Tibial nerve (tissue), 4 donors: ENCODE measurements at places on chromosomes 5 and 9.

- no peak for DNase-seq
Measured at GRCh38 chr5:136198453-136198852, 5.5 kb upstream of the SMIM32 start.

GRCh38 chr5:140243706-140244250, 59.1 kb downstream of the PFDN1 start:
- DNase-seq = no peak

- DNase-seq = no peak
Measured at GRCh38 chr5:133705331-133705730, 93.0 kb upstream of the FSTL4 start.

DNA sequence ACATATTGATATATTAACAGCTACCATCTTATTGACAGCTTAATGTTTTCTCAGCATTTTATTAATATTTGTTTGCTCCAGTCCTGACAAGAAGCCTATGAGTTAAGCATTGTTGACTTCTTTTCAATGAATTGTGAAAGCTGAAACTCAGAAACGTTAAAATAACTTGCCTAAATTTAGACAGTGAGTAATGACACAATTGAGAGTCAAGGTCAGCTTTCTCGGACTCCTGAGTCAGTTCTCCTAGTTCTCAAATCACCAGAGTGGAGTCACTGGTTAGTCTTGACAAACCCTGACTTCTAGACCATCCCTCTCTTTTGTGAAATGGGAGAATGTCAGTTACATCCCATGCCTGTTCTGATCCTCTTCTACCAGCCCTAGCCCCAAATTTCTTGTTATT, 222.7 kb upstream of the ACO1 start:
- no peak for DNase-seq

GRCh38 chr9:126704157-126704891, 90.6 kb downstream of the LMX1B start:
- no peak for DNase-seq

DNA sequence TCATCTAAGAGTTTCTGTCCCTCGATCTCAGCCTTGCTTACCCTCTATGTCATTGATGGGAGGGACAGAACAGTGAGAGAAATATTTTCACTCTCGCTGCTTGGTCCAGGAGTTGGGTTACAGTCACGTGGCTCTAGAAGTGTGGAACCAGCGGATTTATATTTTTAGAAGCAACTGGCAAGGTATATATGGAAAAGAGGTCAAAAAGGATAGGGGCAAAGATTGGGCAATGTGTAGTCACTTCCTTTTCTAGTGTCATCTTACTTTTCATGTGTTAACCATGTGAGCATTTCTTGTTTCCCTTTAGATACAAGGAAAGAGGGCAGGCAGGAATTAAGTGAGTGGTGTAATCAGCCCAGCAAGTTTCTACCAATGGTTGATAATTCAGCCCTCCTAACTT, 111.5 kb upstream of the ZNF366 start:
- DNase-seq = no peak

DNA sequence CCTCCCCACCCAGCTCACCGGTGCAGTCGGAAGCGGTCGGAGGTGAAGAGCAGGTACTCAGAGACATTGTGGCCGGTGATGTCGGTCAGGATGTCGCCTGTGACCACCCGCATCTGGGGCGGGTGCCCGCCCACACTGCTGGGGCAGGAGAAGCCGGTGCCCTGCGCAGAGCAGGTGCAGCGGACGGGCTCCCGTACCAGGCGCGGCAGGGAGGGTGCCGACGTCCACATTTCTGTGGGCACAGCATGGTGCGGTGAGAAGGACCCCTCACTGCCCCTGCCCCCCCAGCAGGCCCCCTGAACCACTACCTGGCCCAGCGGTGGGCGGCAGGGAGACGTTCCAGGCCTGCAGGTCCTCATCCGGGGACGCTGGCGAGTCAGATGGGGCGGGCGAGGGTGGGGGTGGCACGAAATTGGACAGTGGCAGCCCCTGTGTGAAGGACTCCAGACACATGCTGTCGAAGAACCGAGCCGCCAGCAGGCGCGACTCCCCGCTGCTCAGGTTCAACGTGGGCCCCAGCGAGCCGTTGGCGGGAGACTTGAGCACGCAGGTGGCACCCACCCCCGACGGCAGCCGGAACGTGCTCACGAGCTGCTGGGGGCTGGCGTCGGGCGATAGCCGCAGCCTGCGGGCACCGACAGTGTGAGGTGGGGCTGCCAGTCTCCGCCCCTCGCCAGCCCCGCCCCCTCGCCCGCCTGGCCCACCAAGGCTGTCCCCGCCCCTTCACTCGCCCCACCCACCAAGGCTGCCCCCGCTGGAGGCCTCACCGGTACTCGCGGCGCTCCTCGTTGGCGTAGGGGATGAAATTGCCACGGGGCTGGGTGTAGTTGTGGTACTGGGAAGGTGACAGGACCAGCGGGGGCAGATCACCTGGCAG, 15.1 kb downstream of the ABCA2 start:
- no peak for DNase-seq

DNA sequence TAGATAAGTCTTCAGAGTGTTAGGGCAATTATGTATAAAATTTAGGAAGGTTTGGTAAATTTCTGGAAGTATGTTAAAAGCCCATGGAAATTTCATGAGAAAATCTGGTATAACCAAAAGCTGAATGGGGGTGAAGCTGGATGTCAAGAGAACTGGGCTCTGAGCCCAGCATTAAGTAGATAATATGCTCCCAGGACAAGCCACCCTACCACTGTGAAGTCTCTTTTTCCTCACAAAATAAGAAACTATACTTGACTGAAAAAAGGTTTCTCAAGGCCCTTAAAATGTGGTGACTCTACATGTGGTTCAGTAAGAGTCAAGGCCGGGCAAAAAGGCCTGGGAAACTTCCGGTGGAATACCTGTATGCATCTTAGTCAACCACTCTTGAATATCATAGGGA, 310.3 kb downstream of the EBF1 start:
- DNase-seq = no peak

- DNase-seq = no peak
Measured at GRCh38 chr5:129096382-129096991, 1.9 kb downstream of the ISOC1 start.

- no peak for DNase-seq
Measured at GRCh38 chr5:8394965-8395364, 526.0 kb downstream of the MTRR start.

GRCh38 chr9:30967476-30967875, 1417.0 kb upstream of the ACO1 start:
- DNase-seq = no peak

DNA sequence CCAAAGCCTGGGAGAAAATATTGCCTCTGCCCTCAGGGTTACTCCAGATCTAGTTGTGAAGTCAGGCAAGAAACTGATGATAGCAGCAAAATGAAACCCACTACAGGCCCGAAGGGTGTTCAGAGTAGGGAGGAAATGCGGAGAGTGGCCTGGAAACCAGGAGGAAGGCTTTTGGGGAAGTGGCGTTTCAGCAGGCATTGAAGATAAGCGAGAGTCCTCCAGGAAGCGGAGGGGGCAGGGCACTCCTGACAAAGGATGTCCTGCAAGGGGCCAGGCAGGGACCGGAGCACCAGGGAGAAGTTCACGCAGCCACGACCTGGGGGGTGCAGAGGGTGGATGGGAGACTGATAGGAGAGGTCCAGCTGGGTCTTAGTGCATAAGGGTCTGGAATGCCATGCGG, 7.8 kb upstream of the FOXI1 start:
- no peak for DNase-seq

GRCh38 chr5:126811515-126812198, 34.7 kb downstream of the LMNB1 start:
- DNase-seq = no peak

GRCh38 chr9:2634818-2635217, 13.2 kb downstream of the VLDLR start:
- DNase-seq = no peak
